Endodermal cell (in vitro differentiated cells): ENCODE measurements at places on chromosomes 4 and X. TPM values are rescaled to one million over a fixed set of nuclear protein-coding genes. Genes with fewer than 3 reads are reported as not detected.

- DNase-seq = peak; percentile 48
Measured at GRCh38 chr4:95158626-95159025, 390.1 kb downstream of the UNC5C start.

DNA sequence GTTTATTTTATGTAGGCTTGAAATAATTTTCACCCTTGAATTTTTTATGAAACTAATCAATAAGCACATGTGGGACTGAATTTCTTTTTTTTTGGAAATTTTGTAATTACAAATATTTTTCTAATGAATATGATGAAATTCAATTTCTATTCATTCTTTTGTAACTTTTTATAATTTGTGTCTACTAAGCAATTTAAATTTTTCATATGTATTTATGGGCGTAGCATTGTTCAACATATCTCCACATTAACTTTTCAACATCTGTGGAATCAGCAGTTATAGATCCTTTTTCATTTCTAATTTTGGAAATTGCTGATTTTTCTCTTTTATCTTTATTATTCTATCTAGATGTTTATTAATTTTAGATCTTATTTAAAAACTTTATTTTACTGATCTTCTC is 1320.3 kb downstream of the C4orf33 start:
- DNase-seq = no peak

DNA sequence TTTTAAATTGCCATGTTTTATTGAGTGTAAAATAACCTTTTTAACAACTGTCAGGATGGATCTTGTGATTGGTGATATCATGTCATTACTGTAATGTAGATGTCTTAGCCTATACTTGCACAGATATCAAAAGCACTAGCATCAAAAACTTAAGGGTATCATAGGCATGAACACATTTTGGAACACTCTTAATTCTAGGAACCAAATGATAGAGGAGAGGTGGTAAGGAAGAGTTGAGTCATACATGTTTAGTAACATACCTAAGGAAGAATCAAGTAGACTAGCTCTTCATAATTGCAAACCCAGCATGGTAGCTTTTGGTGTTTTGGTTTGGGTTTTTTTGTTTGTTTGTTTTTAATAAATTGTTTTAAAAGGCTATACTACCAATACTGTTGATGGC is 43.4 kb downstream of the SMARCAD1 start:
- DNase-seq = no peak

Gene OPHN1
- 2.0 and 2.9 TPM in 2 replicates for total RNA-seq

Gene IL9R
- total RNA-seq = 0.16 to 0.62 TPM in 2 of 3 replicates, not detected in the other

DNA sequence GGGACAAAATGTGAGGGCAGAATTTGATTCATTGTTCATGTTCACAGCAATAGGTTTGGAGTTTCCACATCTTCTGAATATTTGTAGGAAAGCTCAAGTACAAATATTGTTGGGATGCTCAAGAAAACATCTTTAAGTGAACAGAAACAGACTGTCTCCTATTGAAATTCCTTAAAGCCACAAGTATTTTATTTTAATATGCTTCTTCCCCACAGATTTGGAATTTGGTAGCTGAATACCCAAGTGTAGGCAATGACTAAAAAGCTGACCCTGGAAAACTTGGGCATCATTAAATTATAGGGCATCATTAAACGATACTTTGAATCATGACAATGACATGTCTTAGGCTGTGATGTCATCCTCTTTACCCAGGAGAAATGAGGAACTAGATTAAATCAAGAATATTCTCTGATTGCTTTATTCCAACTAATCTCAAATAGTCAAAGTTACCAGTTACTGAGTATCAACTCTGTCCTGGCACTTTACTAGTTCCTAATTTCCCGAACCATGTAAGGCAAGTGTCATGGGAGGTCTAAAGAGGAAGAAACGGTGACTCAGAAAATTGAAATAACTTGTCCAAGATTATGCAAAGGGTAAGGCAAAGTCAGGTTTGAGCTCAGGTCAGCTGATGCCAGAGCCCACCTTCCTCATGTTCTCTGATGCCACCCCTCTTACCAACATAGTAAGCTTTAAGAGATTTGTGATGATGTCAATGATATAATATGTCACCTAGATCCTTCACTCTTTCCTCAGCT is 223.1 kb upstream of the LEF1 start:
- DNase-seq = no peak

DNA sequence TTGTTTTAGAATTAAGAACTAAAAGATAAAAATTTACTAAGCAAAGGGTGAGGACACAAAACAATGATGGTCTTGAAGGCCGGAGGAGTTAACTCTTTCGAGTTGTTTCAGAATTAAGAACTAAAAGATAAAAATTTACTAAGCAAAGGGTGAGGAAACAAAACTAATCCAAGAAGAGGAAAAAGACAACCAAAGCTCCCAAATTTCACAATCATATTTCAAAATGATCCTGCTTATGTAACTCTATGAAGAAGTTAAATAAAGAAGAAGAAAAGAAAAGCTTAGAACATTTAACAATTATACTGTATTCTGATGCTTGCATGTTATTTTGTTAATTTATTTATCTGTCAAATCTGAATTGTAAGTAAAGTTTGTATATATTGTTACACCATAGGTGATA is 154.8 kb upstream of the SLIT2 start:
- DNase-seq = no peak

Gene TCP11X2
- total RNA-seq = 3.0 to 4.0 TPM (median 3.8 TPM) in 3 replicates

Gene MAGED4
- 78.4 and 118 TPM in 2 replicates for total RNA-seq
